Astrocyte (in vitro differentiated cells and primary cell): ENCODE measurements at places on chromosomes 5 and 9.

GRCh38 chr5:33074548-33074947 lies 363.4 kb downstream of the NPR3 start:
- peak; percentile 58 for DNase-seq

- DNase-seq: peak; percentile 8
These were observed 597.3 kb downstream of the PRELID2 start for GRCh38 chr5:145237843-145238242.

- DNase-seq: no peak
These were observed 80.2 kb upstream of the LIFR start for GRCh38 chr5:38636626-38637025.

DNA sequence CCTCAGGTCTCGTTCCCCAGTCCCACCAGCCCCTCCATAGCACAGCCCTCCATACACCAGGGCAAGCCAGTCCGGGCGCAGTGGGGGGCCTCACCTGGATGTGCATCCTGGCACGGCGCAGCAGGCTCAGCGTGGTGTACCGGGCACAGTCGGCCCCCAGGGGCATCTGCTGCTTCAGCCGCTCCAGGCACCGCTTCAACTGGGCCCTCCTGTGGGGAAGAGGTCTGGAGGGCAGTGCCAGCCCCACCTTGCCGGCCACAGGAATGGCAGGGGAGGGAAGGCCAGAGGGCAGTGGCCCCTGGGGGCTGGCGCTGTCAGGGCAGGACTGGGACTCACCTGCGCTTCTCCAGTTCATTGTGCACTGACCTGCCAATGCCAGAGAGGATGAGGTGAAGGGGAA lies 1.4 kb downstream of the MXD3 start:
- DNase-seq: no peak
